ENCODE measurements at places on chromosomes 6 and 20.
A peak's percentile ranks its signal among the peaks of the same experiment; 100 is the strongest.

DNA sequence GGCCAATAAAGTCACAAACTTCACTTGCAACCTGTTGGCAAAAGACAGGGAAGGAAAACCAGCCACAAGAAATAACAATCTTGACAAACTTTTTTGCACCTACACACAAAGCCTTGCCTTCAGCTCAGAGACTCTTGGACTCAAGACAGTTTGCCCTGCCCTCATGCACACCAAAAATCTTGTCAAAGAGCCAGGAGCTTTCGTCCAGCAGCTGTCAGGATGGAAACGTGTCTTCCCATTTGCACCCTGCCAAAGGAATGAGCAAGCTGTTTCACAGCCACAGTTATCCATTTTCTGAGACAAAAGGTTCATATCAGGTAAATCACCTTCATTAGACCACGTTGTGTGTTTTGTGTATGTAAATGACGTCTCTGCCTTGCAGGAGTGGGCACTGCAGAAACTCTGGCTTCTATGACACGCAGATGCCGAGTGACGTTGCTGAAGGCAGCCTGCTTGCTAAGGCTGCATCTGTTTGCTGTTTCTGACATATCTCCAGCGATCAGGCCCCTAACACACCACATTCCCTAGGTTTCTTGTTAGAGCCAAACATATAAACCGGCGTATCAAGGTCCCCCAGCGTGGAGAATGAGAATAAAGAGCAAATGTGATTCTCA lies 193.4 kb downstream of the SYNDIG1 start:
- no peak for DNase-seq

DNA sequence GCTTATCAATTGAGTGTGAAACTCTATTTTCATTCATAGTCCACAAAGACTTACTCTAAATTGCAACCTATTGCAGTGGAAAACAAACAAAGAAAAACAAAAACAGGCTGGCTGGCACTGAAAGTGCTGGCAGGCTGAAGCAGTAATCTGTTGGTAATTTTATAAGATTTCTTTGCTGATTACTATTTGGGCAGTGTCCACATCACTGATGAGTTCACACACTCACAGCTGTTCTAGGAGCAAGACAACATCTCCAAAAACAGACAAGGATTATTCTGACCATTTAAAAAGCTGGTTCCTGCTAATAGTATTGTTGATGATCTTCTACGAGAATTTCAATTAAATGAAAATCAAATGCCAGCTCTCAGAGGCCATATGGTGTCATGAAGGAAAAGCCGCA lies 26.9 kb downstream of the MARCKS start:
- no peak for DNase-seq

DNA sequence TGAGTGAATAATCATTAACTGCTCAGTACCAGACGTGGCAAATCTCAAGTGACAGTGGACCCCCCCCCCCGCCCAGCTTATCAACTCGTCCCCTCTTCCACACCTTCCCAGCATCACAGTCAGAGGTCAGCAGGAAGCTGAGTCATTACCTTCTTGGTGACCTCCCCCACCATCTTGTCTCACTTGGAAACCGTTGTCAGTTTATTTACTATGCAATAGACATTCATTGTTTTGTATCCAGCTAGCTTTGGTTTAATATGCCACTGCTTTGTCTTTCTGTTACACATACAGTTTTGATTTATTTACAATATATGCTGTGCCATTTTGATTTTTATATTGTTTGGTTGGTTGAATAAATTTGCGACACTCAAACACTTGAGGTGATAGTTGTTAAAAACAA lies 158.1 kb downstream of the QKI start:
- no peak for DNase-seq

GRCh38 chr6:21666201-21666691 lies 72.7 kb downstream of the SOX4 start:
- DNase-seq: peak; percentile 48

- no peak for DNase-seq
Observed at GRCh38 chr6:140985679-140986275, 1146.9 kb upstream of the GJE1 start.

GRCh38 chr20:41258474-41258873 lies 59.1 kb downstream of the ZHX3 start:
- no peak for DNase-seq

- no peak for DNase-seq
Observed at GRCh38 chr6:26464416-26465131, 6.8 kb downstream of the BTN2A1 start.

DNA sequence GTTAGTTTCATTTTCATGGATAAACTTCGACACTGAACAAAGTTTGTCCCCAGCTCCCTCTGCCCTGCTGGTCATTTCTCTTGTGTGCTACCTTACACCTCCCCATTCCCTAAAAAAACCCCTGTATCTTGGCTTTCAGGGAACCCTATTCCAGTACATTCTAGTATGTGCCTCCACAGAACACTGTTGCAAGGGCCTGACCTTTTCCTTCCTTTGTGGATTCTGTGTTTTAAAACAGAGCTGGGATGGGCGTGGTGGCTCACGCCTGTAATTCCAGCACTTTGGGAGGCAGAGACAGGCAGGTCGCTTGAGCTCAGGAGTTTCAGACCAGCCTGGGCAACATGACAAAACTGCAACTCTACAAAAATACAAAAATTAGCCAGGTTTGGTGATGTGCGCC lies 20.6 kb upstream of the QKI start:
- no peak for DNase-seq

- DNase-seq: no peak
Observed at GRCh38 chr20:21874127-21874526, 168.7 kb downstream of the PAX1 start.

GRCh38 chr6:16042751-16043150 lies 86.1 kb upstream of the MYLIP start:
- DNase-seq: no peak

DNA sequence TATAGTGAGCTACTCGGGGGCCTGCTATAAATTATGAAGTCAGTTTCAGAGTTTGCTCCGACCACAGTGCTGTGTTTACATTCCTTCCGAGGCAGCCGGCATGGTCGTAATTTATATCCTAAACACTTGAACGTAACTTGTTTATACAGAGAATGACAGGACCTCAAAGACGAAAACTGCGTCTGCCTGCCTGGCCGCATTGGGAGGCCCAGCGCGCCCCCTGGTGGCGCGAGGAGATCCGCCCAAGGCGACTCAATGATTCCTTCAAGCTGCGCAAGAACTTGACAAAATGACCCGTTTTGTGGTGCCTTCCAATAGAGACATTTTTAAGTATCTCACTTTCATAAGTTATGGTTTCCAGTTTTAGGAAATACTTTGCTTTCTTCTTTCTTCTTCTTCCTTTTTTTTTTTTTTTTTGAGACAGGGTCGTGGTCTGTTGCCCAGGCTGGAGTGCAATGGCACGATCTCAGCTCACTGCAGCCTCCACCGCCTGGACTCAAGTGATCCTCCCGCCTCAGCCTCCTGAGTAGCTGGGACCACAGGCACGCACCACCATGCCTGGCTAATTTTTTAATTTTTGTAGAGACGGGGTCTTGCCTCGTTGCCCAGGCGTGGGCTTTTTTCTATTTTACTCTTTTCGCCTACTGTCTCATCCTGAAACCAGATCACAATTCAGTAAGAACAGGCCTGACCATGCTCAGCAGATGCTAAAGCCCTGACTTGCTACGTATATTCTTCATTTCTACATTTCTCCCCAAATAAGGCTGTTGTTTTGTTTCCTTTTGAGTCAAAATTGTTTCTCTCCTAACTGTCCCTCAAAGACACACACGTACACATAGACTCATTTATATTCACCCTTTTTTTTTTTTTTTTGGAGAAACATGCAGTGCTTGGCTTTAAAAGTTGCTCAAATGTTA lies 7.8 kb downstream of the FOXF2 start:
- DNase-seq: no peak

DNA sequence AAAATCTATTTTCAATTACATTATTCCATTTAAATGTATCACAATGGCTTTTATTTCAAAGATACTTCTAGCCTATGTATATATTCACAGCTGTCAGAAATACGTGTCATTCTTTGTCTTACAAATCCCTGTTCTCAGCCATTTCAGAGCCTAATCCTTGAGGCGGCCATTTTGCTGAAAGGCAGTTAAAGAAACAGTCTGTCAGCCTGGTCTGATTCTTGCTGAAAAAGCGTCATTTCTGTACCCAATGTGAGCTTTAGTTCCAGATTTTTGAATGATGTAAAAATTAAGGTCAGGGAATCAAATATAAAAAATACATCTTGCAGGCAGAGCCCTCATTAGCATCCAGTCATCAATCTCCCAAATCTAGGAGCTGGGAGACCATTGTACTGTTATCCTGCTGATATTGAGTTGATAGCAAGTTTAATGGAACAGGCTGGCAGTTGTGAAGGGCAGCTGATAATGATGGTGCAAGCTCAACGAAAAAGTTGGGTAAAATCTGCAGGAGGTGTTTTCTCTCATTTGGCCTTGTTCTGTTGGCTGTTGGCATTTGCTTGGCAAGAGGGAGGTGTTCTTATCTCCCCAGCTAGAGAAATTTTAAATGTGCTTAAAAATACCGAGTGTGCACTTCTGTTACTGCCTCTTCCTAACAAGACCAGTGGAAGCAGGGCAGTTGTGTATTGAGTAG lies 314.8 kb downstream of the SOX4 start:
- no peak for DNase-seq

DNA sequence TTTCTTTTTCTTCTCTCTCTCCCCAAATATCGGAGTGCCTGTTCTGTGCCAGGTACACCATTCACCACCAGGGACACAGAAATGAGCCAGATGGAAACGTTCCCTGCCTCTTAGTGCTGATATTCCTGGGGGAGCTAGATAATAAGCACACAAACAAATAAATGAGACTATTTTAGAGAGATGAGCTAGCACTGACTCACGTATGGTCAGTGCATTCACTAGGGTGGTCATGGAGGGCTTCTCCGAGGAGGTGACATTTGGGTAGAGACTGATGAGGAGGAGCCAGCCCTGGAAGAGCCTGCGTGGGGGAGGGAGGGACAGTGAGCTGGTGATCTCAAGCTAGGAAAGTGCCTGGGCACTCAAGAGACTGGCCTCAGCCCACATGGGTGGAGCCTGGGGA lies 252.3 kb upstream of the KCNG1 start:
- DNase-seq: no peak

DNA sequence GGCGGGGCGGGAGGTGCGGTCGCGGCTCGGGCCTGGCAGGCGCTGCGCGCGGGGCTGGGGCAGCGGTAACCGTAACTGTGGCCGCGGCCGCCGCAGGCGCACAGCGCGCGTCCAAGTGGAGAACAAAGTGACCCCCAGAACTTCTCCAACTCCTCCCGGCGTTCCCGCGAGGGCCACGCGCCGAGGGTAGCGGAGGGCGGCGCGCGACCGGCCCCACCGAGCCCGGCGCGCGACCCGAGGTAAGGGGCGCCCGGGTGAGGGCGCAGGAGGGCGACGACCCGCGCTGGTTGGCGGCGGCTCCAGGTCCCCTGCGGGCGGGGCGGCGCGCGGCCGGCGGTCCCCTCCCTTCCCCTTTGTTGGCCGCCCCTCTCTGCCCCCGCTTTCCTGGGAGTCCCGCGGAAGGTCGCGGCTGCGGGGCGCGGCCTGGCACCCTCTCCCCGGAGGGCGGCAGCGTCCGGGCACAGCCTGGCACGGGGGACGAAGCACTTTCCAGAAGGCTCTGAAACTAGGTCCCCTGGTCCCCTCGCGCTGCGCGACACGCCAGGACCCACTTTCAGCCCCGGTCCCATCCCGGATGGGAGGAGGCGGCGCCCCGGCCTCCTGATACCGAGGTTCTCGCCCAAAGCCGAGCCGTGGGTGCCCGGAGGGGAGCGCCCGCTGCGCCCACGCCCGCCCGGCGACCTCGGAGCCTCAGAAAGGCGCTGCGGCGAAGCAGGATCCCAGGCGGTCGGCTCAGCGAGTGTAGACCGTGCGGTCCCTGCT lies at the start of gene TIAM2:
Gene TIAM2, plus strand, starts transcription at position 62 of the 762 bp plus-strand sequence. CDS start 133,909 bp downstream, outside the sequence.
- DNase-seq: no peak
